ENCODE measurements at places on chromosomes 13 and 19.

GRCh38 chr13:107803822-107804495, 411.4 kb downstream of the LIG4 start:
- DNase-seq = no peak

GRCh38 chr19:42355896-42356295, 30.5 kb downstream of the MEGF8 start:
- no peak for DNase-seq

DNA sequence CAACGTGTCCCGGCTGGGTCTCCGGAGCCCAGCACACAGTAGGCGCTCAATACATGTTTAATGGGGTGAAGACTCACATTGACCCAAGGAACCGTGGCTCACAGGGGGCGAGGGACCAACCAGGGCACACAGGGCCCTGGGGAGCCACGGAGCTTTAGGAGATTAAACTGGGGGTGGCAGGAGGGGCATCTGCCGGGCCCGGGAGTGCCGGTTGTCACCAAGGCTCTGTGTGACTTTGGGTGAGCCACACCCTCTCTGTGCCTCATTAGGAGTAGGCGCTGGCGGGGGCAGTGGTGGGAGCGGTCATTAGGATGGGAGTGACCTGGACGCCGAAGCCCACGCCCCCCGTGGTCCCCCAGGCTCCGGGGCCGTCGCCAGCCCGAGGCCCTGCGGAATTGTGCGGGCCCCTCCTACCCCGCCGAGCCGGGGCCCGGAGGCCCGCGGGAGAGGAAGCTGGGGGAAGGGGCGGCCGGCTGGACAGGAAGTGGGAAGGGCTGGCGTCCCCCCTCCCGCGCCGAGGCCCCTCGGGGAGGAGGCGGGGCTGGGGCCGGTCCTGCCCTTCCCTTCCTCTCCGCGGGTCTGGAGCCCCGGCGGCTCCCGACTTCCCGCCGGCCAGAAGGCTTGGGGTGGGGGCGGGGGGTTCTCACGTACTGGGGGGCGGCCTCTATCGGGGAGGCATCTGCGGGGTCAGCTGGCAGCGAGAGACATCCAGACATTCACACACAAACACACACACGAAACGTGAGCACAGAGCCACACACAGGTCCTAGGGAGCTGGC, 1.8 kb upstream of the SSBP4 start:
- DNase-seq = no peak

DNA sequence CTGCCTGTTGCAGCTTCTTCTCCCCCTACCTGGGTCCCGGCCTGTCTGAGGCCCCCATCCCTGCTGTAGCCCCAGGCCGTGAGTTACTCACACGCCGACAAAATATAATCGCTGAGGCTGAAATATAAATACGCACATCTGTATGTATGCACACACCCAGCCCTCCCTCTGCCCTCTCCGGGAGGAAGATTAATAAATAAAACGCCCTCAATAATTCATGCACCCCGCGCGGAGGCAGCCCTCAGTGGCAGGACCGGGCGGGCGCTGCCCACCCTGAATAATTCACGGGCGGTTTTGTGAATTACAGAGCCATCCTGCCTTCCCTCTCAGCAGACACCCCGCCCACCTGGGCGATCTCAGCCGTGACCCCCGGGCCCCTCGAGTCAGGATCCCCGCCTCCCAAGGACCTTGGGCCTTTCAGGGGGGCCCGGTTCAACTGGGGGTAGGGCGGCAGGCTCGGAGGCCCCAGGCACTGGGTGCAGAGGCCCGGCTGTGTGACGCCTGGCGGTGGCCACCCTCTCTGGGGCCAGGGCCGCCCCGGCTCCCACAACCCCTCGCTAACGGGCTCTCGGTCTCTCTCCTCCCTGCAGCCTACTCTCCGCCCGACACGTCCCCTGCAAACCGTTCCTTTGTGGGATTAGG, 24.2 kb downstream of the SMIM24 start:
- no peak for DNase-seq

DNA sequence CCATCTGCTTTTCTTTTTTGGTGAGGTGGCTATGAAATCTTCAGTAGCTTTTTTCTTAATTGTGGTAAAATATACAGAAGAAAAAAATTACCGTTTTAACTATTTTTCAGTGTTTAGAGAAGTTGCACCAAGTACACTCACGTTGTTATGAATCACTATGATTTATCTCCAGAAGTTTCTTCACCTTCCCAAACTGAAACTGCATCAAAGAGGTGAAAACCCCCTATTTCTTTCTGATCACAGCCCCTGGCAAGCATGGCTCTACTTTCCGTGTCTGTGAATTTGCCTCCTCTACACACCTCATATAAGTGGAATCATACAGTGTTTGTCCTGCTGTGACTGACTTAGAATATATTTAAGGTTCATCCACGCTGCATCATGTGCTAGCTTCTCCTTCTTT, 15.6 kb upstream of the SIGLEC10 start:
- no peak for DNase-seq

GRCh38 chr13:23433171-23434153, at the start of gene SACS:
TSS of gene SACS (minus strand) at chr13:23433702. CDS start at chr13:23411239, 22,463 bp downstream.
- no peak for DNase-seq

DNA sequence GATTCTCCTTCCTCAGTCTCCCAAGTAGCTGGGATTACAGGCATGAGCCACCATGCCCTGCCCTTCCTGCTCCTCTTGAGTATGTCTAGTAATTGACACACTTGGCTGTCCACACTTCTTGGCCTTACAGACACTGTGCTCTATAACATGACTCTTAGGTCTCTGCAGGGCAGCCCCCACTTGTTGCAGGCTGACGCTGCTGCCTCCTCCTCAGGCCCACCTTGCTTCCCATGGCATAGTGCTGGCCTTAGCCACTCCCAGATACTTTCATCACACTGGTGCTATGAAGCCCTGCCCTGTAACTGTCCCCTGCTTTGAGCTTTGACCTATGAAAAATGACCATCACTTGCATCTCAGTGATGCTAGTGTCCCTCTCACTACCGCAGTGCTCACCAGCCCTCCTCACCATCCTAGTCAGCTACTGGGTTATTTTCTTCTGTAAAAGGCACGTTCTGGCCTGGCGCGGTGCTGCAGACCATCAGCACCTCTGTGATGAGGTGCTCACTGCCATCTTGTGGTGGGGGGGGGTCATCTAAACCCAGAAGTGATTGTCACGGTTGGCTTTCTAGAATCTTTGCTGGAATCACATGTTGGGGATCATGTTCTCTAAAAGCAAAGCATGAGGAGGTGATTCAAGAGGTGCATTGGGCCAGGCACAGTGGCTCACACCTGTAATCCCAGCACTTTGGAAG, 9.8 kb downstream of the ERICH4 start:
- no peak for DNase-seq

- DNase-seq = no peak
Measured at GRCh38 chr19:3736106-3736724, 25.3 kb downstream of the APBA3 start.

GRCh38 chr13:33771296-33771695, 46.7 kb upstream of the RFC3 start:
- no peak for DNase-seq

GRCh38 chr13:84570831-84571230, 688.6 kb upstream of the SLITRK1 start:
- DNase-seq = no peak

- no peak for DNase-seq
Measured at GRCh38 chr13:93472296-93472695, 245.7 kb downstream of the GPC6 start.

DNA sequence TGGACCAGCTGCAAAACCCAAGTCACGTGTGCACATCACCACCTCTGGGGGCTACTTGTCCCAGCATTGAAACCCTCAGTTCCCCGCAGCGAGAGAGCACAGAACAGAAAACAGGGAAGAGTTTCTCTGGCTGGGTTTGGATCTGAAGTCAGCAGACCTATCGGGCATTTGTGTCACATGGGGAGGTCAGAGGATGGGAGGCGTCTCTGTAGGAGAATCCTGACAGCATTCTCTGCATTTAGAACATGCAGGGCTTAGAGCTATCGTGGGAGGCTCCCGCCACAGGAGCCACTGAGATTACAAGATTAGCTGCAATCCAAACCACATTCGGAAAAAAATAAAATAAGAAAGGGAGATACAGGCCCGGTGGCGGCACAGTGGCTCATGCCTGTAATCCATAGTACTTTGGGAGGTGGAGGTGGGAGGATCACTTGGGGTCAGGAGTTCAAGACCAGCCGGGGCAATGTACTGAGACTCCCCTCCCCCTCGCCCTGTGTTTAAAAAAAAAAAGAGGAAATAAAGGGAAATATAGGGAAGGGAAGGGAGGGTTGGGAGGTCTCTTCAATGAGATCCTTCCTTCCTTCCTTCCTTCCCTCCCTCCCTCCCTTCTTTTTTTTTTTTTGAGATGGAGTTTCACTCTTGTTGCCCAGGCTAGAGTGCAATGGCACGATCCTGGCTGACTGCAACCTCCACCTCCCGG, 2.9 kb upstream of the TLE6 start:
- no peak for DNase-seq

DNA sequence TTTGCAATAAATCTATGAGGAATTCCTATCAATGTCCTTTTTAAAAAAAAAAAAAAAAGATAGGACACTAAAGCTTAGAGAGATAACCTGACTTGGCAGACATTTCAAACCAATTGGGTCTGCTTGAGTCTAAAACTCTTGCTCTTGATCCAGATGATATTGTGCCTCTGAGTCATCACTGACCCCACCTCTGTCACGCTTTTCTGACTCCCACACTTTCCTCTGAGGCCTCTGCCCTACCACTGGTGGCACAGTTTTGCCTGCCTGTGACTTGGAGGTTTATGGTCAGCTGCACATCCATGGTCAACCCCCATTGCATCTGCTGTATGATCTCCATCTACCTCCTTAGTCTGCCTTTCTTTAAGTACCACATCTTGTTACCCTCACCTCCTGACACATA, 328.7 kb downstream of the SPRY2 start:
- DNase-seq = no peak

- DNase-seq = no peak
Measured at GRCh38 chr13:113545455-113545930, 39.1 kb upstream of the TFDP1 start.

DNA sequence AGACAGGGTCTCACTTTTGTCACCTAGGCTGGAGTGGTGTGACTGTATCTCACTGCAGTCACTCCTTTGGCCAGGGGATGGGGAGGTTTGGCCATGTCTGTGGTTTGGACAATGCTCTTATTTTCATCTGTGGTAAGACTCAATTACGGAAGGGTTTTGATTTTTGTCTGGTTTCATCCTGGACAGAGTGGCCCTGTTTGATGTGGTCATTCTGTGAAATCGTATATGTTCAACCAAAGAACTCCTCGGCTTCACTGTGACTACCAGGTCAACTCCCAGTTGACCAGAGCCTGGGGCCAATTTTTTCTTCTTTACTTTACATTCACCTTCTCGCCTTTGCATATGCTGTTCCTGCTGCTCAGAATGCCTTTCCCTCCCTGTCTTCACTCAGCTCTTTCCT, 6.8 kb upstream of the CCDC124 start:
- no peak for DNase-seq

DNA sequence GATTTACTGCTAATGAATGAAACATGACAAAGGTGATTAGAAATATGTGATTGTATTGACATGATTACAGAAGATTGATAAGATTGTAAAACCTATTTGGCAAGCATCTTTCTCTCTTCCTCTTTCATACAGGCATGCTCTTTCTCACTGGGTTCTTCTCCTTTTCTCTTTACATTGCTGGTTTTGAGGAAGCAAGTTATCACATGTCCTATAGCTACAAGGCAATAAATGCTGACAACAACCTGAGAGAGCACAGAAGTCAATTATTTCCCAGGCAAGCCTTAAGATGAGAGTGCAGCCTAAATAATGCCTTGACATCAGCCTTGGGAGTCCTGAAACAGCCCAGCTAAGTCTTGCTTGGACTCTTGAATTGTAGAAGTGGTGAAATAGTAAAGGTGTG, 875.0 kb downstream of the SLITRK1 start:
- no peak for DNase-seq

DNA sequence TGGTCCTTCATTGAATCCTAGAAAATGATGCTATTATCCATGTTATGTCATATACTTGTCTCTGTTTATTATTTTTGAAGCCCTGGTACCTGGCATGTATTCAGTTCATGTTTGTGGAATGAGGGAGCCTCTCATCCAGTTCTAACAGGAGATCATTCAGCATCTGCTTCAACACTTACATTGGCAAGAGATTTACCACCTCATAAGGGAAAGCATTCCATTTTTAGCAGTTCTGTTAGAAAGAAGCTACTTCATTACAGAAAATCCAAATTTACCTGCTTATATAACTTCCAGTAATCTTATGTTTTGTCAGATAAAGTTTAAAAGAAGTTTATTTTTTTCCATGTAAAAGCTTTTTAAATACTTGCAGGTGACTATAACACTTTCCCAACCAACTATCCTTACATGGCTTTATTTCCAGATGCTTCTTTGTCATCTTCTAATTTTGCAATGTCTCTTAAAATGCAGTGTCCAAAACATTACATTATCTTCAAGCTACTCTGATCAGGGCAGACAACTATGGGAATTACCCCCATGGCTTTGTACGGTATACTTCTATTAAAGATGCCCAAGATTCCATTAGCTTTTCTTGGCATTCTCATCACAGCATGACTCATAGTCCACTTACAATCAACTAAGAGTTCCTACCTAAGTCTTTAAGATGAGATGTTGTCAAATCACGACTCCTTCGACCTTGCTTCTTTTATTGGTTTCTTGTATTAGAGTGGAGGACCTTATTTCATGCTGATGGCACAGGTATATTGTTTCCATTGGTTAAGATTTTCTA, 262.1 kb downstream of the PCDH9 start:
- DNase-seq = no peak

DNA sequence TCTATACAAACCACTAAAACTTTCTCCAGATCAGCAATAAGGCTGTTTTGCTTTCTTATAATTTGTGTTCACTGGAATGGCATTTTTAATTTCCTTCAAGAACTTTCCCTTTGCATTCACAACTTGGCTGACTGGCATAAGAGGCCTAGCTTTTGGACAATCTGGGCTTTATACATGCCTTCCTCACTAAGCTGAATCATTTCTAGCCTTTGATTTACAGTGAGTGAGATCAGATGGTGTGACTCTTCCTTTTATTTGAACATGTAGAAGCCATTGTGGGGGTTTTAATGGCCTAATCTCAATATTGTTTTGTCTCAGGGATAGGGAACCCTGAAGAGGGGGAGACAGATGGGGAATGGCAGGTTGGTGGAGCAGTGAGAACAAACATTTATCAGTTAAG, 82.7 kb downstream of the FOXO1 start:
- no peak for DNase-seq

DNA sequence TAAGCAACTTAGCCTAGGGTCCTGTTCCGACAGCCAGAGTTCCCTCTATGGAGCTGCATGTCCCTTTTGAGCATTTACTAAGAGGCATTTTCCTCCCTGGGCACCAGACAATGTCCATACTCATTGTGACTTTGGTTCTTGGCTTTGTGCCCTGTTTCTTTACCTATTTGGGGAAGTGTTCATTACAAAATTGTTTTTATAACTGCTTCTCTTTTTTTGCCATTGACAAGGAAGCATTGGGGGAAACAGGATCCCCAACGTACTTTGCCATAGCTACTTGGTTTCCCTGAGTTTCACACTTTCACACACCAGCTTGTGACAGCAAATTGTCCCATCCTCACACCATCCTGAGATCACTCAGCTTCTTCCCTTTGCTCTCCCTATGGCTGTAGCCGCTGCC, 81.1 kb upstream of the SIAH3 start:
- DNase-seq = no peak

- DNase-seq = no peak
Measured at GRCh38 chr19:18507021-18507726, 14.7 kb downstream of the ELL start.
